Stimulated activated CD4-positive, alpha-beta T cell treated with anti-CD3 and anti-CD28 coated beads, Interleukin-1b, Interleukin-23, amount 100 ng/mL, for 1 hour (primary cell): ENCODE measurements at places on chromosomes 7 and 10.

DNA sequence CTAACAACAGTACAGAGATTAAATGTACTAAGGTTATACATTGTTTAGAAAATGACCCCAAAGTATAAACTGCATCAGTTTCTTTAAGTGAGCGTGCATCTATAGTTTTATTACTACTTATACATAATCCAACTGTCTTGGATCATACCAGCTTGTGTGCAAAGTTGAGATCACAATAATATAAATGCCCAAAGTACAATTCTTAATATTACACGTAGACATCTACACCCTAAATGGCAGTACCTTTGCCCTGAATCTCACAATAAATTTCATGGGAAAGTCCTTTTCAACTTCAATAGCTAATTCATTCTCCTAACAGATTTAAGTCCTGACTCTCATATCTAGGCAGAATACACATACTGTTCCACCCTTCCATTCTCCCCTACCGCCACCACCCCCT, 11.8 kb downstream of the SCIN start:
- no peak for DNase-seq

DNA sequence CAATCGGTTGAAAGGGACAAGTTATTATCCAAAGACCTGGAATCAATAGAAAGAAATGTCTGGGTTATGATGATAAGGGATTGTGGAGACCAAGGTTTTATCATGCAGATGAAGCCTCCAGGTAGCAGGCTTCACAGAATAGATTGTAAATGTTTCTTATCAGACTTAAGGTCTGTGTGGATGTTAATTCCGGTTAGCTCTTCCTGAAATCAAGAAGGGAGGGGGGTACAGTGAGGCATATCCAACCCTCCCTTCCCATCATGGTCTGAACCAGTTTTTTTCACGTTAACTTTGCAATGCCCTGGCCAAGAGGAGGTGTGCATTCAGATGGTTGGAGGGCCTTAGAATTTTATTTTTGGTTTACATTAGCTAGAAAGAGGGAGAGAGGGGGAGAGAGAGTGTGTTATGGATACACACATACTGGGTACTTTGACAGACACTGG, 9.8 kb upstream of the LRRC61 start:
- DNase-seq, result no peak

DNA sequence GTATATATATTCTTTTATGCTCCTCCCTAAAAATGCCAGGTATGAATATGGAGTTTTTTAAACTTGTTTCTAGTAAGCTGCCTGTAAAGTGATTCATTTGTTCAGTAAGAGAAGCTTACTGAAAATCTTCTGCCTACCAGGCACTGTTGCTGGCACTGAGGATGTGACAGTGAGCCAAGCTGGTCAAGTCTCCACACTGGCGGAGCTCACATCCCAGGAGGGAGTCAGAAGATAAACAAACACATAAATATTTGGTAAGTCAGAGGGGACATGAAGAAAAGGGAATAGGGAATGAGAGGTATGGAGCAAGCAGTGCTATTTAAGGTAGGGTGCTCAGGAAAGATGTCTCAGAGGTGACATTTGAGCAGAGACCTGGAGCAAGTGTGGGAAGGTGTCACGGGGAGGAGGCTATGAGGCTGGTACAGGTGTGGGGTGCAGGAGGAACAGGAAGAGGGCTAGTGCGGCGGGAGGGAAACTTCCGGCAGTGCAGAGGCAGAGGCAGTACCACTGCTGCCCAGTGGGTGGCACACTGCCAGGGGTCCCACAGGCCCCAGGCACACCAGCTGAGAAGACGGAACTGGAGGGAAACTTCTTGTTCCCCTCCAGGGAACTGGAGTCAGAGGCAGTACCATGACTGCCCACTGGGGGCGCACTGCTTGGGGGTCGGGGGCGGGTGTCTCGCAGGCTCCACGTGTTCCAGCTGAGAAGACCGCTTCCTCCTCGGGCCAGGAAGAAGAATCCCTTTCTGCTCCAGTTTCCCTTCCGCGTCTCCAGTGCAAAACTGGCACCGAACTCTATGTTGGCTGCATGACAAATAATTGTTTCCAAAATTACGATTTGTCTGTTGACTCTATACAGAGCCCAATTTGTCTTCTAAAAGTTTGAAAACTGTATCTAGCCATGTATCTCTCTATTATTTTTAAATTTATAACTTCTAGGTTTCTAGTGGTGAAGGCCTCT, 161.0 kb downstream of the TEX36 start:
- no peak for DNase-seq

GRCh38 chr10:28714401-28715053, 37.2 kb downstream of the BAMBI start:
- no peak for DNase-seq

DNA sequence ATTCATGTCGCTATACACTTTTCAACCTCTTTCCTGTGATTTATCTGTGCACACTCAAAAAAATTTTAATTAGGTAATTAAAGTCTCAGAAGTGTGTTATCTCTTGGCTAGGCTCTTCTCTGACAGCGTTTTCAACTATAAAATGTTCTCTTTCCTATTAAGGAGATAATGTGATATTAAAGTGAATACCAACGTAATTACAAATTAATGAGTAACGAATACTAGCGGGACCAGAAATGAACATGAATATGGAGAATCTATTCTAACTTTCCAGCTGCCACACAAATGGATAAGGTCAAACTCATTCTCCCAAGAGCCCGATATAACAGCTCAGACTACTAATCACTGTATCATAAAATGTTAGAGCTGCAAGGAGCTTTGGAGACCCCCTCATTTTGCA, 12.0 kb downstream of the COL1A2 start:
- DNase-seq, result no peak

- no peak for DNase-seq
Measured at GRCh38 chr7:46319841-46320240, 398.8 kb upstream of the IGFBP3 start.

DNA sequence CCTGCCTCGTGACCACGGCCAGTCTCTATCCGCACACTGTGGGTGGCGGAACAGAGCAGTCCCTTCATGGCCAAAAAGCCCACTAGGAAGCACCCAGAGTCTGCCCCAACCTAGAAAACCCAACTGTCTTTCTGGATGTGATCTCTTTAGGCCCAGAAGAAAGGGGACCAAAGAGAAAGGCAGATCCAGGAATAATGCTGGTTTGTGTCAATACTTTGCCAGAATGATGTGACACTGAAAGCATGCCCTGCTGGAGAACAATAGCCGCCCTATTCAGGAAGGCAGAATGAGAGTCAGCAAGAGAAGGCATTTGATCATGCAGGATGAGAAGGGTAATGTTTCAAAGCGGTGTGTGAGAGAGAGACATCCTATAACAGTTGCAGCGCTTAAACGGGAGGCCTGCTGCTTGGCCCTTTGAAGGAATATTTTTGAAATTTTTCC, 274.7 kb downstream of the USP6NL start:
- DNase-seq, result no peak
